Body of pancreas (tissue), 4 donors: ENCODE measurements at places on chromosomes 2 and 18. TPM values are rescaled to one million over a fixed set of nuclear protein-coding genes. Genes with fewer than 3 reads are reported as not detected.

RUFY4 gene
- total RNA-seq = not detected

KIF5C gene
- 2.0 TPM for total RNA-seq

GRCh38 chr2:226728996-226729395 is 70.6 kb downstream of the IRS1 start:
- no peak for DNase-seq

- no peak for DNase-seq
These were observed 6.3 kb upstream of the SFT2D3 start for GRCh38 chr2:127694986-127695385.

GRCh38 chr2:151544449-151544848 is 134.7 kb downstream of the RIF1 start:
- no peak for DNase-seq

DNA sequence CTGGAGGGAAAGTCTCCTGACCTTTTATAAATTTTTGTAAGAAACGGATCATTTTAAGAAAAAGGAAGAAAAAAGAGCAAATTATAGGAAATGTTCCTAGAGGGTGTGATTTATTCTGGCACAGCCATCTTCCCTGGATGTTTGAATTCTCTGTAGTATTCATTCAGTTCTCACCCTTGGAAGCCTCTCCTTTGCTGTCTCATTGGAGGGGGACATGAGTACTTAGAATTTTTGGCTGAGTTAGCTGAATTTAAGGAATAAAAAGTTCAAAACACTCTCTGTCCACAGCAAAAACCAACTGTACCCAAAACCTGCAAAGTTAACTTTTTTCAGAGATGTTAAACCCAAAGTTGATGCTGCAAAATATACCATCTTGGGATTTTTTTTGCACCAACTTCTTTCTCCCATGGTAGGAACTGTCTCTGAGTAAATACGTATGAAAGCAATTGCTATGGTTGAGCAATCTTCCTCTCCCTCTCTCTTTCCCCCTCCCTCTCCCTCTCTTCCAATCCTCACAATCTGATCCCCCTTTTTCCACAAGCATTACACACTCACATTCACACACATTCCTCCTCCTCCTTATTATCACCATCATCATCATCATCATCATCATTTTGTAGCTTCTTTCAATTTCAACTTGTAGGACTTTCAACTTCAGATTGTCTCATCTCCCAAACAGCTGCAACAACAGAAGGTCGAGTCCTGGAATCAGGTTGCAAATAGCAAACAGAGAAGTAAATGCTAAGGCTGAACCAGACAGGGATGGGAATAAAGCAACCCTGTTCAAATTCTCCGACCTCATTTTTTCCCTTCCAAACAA is 183.7 kb downstream of the GFPT1 start:
- DNase-seq = no peak
